ENCODE measurements at places on chromosomes 2 and 18.

DNA sequence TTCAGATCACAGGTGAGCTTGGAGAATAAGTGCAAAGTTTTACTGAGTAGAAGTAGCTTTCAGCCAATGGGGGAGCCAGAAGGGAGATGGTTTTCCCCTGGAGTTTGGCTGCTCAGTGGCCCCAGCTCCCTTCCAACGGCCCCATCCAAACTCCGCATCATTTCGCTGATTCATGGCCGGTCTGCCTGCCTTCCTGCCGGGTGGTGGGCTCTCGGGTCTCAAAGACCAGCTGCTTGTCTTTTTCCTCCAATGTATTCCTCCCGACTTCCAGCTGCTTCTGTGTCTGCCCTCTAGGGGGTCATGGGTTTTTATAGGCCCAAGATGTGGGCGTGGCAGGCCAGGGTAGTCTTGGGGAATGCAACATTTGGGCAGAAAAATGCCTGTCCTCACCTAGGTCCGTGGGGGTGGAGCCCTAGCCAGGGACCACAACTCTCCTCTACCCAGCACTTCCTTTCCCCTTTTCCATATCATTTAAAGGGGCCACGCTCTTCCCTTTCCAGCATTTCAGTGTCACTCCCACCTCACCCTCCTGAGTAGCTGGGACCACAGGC lies 73.5 kb downstream of the MEX3C start:
- no peak for DNase-seq

GRCh38 chr18:48841381-48842258 lies 109.1 kb downstream of the SMAD7 start:
- no peak for DNase-seq

GRCh38 chr2:19649785-19650380 lies 251.9 kb downstream of the TTC32 start:
- peak; percentile 18 for DNase-seq

- no peak for DNase-seq
These were observed at the start of gene ICOS for GRCh38 chr2:203936535-203936934. ICOS (plus strand) TSS chr2:203936763; CDS start chr2:203936815, 52 bp downstream.

DNA sequence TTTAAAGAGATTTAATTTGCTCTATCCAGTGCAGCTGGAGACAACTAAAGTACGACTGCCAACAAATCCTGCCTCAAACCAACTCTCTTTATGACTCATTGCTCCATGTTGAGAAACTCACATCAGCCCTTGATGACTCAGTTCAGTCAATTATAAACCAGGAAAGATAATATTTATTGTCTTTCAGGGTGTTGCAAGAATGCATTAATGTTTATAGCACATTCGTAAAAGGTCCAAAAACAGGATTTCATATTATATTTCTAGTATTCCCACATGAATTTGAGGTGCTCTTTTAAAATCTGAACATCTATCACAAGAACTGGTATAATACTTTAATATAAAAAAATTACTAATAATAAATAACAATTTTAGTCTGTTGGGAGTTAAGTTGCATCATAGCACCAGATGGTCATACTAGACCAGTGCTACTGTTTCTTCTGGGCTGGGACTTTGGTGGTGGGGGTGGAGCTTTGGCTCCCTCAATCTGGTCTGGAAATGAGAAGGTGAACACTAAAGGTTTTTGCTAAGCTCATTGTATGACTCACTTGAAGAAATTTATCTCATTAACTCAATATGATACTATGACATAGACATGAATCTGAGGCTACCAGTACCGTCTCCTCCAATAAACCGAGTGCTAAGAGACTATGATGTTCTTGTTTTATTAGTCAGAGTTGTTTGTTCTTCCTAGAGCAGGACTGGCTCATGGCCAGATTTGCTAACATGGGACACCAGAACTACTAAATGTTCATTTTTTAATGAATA lies 26.6 kb upstream of the MAP3K20 start:
- peak; percentile 95 for DNase-seq

DNA sequence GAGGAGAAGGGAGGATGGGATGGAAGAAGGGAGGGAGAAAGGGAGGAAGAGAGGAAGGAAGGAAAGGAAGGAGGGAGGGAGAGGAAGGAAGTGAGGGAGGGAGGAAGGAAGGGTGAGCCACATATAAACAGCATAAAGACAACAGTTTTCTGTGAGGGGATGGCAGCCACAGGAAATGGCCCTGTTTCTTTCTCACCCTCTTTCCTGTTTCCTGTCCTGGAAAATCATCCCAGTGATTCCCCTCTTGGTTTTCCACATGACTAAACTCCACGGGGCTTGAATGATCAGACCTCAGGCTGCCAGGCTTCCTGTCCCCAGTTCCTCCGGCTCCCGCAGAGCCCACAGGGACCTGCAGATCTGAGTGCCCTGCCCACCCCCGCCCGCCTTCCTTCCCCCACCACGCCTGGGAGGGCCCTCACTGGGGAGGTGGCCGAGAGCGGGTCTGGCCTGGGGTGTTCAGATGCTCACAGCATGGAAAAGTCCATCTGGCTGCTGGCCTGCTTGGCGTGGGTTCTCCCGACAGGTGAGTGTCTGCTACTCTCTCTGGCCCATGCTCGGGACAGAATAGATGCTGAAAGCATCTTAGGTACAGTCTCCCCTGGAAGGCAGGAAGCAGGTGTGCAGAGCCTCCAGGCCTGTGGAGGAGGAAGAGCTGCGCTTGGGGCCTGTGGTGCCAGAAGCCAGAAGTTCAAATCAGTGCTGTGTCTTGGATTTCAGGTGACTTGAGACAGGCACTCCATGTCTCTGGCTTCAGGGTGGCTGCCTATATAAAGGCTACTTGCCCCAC lies at the start of gene SIGLEC15:
SIGLEC15 (plus strand) TSS at position 418 of the 787 bp plus-strand sequence; CDS start at position 472, 54 bp downstream.
- no peak for DNase-seq

GRCh38 chr2:68766376-68766845 lies 31.8 kb downstream of the ARHGAP25 start:
- DNase-seq: no peak

- DNase-seq: peak; percentile 72
These were observed 1.3 kb downstream of the CEP68 start for GRCh38 chr2:65057391-65058052.

DNA sequence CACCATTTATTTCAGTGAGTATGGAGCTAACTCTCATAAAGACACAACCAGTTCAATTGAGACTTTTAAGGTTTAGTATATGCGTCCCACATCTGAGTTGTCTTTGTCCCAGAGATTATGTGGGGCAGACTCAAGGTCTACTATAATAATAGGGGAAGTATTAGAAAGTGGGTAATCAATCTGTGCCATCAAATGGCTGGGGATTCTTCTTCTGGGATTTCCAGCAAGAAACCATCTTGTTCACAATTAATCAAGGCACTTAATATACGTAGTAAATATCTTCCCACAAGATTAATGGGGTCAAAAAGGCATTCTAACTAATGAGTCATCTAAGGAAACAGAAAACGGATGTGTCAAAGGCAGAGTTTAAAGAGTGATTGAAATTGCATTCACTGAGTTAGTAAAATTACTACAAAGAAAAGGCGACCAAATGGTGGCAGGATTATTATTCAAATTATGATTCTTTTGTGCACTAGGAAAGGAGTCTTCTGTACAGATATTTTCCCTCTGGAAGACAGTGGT lies 179.8 kb upstream of the REG3G start:
- DNase-seq: no peak

Data from SW480 (cell line).